ENCODE measurements at places on chromosomes 12 and 14.

- no peak for DNase-seq
Measured at GRCh38 chr14:94568186-94568585, 6.9 kb downstream of the SERPINA4 start.

GRCh38 chr14:102095871-102096568, 9.2 kb upstream of the HSP90AA1 start:
- peak; percentile 69 for DNase-seq

GRCh38 chr12:92695056-92695455, 7.7 kb upstream of the PLEKHG7 start:
- DNase-seq = no peak

- no peak for DNase-seq
Measured at GRCh38 chr12:87469295-87469694, 559.9 kb downstream of the C12orf50 start.

DNA sequence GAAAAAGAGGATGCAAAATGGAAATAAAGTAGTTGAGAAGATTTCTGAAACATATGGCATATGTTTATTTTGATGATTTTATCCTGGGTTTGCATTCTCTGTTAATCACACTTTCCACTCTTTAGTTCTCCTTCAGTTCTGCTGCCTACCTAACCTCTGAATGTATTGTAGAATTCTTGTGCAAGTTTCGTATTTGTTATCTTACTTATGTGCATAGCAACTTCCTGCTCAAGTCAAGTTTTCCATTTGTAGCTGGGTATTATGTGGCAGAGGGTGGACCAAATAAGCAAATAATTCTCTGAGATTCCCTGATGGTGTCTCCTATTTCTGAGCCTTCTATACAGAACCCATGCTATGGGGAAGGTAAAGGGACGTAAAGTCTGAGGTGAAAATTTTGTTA, 381.6 kb downstream of the FOXG1 start:
- no peak for DNase-seq

GRCh38 chr12:76717314-76717713, 46.6 kb upstream of the ZDHHC17 start:
- DNase-seq = no peak

DNA sequence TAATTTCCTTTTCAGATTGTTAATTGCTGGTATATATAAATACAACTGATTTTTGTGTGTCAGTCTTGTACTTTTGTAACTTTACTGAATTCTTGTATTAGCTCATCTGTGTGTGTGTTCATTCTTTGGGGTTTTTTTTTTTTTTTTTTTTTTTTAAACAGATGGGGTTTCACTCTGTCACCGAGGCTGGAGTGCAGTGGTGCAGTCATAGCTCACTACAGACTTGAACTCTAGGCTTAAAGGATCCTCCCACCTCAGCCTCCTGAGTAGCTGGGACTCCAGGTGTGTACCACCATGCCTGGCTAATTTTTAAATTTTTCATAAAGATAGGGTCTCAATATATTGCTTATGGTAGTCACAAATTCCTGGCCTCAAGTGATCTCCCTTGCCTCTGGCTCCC, 68.0 kb downstream of the WNK1 start:
- DNase-seq = no peak

- peak; percentile 31 for DNase-seq
Measured at GRCh38 chr14:77212097-77212870, 30.7 kb downstream of the TMEM63C start.

- no peak for DNase-seq
Measured at GRCh38 chr12:130322263-130322662, 15.4 kb upstream of the PIWIL1 start.

DNA sequence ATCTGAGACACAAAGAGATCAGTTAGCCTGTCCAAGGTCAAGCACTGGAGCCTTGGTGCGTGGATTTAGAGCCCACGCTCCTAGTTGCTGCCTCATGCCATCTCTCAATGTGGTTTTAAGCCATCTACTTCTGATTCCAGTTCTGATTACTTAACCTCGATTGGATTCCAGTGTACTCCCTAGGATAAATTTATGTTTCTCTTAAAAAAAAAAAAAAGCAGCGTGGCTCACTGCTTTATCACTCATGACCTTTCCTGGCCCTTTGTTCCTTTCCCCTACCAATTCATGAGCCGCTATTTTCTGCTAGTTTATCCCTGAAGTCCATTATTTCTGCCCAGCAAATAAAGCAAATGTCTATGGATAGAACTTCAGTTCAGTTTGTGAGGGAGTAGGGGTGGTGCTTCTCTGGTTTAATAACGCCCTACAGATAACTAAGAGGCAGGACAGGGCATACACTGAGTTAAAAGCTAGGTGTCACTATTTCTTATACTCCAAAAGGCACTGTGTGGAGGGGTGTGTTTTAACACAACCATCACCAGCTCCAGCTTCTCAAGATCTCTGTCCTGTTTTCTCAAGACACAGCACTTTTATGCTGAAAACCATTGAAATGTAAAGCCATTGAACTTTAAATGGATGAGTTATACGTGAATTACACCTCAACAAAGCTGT, 9.8 kb upstream of the PARP11 start:
- no peak for DNase-seq

DNA sequence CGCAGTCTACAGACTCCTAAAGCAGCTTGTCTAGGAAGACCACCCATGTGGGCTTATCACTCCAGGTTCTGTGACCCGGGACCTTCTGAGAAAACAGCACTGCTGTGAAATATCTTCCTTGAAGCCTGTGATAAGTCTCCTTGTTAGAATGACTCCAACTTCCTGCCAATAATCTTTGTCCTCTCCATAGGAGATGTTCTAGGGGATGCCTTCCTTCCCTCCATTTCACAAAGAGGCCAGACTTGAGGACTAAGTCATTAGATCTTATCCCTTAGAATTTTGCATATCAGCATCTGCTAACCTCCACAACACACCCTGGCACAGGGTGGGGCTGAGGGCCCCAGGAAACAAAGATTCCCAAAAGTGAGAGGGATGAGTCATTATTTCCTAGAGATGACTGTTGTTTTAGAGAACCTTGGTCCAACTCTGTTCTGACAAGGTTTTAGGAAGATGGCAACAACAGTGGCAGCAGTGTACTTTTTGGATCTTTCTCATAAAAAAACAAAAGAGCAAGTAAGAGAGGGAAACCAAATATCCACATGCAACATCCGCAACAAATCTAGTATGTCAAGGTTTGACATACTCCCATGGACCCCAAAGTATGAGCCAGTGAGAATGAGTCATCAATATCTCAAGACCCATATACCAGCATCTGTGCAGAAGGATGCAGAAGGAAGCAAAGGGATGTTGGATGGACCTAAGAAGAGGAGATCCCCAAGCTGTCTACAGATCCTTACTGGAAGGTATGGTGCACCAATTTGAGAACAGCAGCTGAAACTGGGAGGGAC, 6.0 kb downstream of the LTB4R start:
- peak; percentile 16 for DNase-seq

DNA sequence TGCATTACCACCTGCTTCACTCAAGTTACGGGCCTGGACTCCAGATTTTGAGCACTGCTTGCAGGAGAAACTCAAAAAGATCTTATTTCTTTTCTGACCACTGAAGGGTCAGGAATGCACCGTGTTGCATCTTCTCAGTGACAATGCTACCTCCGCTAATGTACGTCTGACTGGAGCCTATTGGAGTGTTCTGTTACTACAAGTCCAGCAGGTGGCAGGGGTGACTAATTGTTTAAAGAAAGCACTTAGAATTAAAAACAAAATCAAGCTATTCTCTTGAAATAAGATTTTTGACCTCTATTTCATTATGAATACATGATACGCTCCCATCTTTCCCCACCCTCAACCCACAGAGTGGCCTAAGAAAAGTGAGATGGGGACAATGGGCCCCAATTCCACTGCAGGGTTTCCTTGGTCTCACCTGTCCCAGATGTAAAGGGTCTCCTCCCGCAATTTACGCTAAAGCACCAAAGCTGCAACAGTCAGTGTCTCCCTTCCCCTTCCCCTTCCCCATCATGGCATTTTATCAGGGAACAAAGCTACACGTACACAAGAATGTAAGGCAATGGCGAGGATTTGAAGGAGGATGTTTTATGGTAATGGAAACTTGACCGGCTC, 2.2 kb downstream of the TBPL2 start:
- DNase-seq = peak; percentile 30

- no peak for DNase-seq
Measured at GRCh38 chr14:25841226-25841625, 756.6 kb downstream of the NOVA1 start.

DNA sequence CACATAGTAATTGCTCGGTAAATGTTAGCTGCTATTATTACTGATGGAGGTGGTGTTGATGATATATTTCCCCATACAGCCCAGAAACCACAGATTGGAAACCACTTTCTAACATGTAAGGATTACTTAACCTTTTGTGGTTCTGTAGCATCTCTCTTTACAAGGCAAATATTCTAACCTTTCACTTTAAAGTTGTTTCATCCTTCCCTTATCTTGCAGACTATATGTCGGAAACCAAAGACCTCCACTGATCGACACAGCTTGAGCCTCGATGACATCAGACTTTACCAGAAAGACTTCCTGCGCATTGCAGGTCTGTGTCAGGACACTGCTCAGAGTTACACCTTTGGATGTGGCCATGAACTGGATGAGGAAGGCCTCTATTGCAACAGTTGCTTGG, 75.8 kb downstream of the FRMD6 start:
- no peak for DNase-seq

DNA sequence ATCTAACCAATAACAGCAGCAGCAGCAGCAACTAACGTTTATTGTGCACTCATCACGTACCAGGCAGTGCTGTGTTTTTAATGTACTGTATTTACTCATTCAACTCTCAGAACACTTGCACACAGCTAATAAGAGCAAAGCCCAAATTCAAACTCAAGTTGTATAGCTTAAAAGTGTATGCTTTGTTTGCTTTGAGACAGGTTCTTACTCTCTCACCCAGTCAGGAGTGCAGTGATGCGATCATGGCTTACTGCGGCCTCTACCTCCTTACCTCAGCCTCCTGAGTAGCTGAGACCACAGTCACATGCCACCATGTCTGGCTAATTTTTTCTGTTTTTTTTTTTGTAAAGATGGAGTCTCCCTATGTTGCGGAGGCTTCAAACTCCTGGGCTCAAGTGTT, 105.4 kb downstream of the PAPLN start:
- no peak for DNase-seq

DNA sequence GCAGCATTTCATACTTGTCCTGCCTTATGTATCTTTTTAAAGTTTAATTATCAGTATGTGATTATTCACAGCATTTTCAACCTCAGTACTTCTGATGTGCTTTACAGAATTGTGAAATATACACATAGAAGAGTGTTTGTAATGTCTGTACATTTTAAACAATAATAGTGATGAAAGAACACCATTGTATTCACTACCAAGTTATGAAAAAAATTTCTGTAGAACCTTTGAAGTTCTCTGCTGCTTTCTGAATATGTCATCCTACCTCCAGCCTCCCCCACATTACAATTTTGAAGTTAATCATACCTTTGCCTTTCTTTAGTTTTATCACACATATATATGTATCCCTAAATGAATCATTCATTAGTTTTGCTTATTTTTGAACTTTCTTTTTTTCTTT, 24.8 kb downstream of the FRMD6 start:
- DNase-seq = no peak

GRCh38 chr12:22163594-22163993, 117.6 kb downstream of the CMAS start:
- DNase-seq = no peak

DNA sequence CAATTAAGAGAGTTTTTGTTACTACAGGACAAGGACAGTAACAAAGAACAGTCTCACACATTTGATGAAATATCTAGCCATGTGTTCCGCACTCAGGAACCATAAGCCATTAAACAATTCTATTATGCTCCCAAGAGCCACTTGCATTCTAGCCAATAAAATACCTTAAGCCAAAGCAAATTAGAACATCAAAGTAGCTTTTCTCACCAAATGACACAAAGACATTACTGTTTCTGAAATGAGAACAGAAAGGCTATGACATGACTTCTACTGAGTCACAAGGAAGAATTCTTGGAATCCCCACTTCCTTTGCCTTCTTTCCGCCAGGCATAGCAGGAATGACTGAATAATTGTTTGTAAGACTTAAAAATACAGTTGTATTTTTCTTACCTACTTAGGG, 445.8 kb downstream of the ATP23 start:
- DNase-seq = no peak

DNA sequence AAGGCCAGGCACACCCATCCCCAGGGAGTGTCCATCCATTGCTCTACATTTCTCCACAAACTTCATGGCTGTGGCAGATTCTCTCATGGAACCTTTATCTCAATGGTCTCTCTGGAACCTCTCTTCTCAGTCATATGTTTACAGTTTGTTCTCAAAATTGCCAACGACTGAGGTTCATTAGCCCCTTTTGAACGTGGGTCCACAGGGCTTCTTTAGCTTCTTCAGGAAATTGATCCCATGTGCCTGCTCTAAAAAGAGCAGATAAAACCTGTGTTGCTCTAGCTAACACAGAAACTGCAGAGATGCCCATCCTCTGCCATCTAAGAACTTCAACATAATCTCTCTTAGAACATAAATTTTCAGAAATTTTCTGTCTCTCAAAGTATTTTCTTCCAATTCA, at the start of gene OR6C4:
OR6C4 (plus strand) TSS at position 301 of the 400 bp plus-strand sequence. CDS start 1,625 bp downstream, outside the sequence.
- no peak for DNase-seq

GRCh38 chr12:59874781-59875180, 279.0 kb downstream of the SLC16A7 start:
- DNase-seq = peak; percentile 12

GRCh38 chr12:47885012-47885501, 19.7 kb downstream of the VDR start:
- peak; percentile 37 for DNase-seq

DNA sequence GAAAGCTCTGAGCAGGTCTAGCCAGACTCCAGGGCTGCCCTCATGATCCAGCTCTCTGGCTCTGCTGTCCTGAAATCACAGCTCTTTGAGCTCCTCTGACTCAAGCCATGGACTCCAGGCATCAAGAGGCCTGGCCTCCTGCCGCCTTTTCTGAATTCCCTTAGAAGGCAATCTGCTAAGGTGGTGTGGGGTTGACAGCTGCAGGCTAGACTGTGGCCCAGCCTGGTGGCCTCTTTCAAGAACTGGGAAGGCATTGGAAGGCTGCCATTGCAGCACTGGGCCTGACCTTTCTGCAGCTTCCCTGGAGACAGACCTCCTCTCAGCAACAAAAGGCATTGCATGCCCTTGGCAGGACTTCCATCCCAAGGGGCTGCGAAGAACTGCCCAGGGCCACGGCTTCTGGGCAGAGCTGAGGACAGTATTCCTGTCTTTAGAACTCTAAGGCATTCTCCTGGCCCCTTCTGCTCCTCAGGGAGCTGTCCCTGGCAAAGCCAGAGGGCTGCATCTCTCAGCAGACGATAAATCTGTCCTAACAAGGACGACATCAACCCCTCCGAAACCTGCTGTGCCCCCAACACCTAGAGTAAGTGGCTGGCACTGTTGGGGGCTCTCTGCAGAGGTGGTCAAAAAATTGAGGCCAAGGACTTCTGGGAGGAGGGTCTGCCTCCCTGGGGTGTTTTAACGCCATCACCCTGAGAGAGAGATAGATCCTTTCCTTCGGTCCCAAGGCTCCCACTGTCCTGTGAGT, 115.6 kb downstream of the RBM19 start:
- DNase-seq = peak; percentile 16

Data from ELF-1 (cell line).